ENCODE measurements at places on chromosomes 5 and 9. TPM values are rescaled to one million over a fixed set of nuclear protein-coding genes. Genes with fewer than 3 reads are reported as not detected.

GRCh38 chr9:114092336-114092735, 6.8 kb downstream of the KIF12 start:
- peak; percentile 21 for DNase-seq

FBN2 gene
- 33.0 TPM for total RNA-seq

- no peak for DNase-seq
Measured at GRCh38 chr5:96716007-96716406, 53.8 kb downstream of the CAST start.

- DNase-seq: peak; percentile 27
Measured at GRCh38 chr5:172855597-172856292, 21.7 kb downstream of the ERGIC1 start.

- no peak for DNase-seq
Measured at GRCh38 chr9:81755721-81756120, 66.4 kb upstream of the TLE1 start.

MAST4 gene
- total RNA-seq: 12.7 TPM

DNA sequence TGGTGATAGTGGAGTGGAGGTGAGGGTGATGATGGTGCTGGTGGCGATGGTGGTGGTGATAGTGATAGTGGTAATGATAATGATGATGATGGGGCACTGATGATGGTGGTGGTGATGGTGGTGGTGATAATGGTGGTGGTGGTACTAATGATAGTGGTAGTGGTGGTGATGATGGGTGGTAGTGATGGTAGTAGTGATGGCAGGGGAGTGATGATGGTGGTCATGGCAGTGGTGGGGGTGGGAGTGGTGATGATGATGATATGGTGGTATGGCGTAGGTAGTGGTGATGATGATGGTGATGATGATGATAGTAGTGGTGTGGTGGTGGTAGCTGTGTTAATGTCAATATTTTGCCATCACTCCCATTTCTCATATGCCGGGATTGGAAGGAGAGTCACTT, 44.5 kb upstream of the ORM1 start:
- DNase-seq: peak; percentile 46

GRCh38 chr9:125888211-125888610, 141.0 kb downstream of the PBX3 start:
- DNase-seq: no peak

DNA sequence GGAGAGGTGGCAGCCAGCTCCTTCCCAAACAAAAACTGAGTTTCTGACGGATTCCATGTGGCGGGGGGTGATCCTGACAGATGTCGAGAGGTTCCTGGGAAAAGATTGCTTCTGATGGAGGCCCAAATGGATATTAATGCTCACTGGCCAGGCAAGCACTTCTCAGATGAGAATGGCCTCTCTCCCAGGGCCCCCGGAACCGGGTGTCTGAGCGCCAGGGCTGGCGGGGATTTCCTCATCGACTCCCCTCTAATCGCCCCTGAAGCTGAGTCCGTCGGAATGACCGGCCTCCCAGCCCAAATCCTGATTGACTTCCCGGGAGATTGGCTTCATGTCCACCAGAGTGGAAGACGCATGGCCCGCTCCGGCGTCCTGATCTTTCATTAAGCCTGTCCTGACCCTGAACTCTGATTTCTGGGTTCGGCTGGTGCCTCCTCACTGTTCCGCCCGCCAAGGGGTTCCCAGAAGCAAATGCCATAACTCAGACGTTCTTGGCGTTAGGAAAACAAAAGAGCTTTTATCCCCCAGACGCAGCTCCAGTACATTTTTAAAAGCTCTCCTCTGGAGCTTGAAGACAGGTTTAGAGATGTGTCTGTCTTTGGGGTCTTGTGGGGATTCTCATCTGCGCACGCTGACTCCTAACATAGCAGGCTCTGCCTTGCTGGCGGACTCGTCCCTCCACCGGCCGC, 17.6 kb downstream of the FIBCD1 start:
- peak; percentile 92 for DNase-seq

DNA sequence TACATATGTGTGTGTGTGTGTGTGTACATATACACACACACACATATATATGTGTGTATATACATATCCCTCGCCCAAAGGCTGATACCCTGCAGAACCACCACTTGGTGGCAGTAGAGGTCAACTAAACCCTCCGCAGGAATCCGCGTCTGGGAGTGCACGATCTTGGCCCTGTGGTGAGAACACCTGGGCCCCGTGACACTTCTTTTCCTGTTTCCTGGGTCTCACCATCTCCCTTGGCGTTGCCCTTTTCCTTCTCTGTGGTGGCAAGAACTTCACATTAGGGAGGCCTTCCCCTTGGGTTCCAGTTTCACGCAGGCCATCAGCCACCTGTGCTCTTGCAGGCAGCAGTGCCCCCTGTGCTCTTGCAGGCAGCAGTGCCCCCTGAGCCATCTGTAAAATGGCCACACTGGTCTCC, 8.2 kb downstream of the IL9 start:
- DNase-seq: peak; percentile 83

SLC6A18 gene
- total RNA-seq: not detected

- DNase-seq: no peak
Measured at GRCh38 chr9:1771094-1771789, 243.9 kb upstream of the SMARCA2 start.

ANKRD31 gene
- 0.29 TPM for total RNA-seq

HNRNPAB gene
- total RNA-seq: 42.4 TPM

DNA sequence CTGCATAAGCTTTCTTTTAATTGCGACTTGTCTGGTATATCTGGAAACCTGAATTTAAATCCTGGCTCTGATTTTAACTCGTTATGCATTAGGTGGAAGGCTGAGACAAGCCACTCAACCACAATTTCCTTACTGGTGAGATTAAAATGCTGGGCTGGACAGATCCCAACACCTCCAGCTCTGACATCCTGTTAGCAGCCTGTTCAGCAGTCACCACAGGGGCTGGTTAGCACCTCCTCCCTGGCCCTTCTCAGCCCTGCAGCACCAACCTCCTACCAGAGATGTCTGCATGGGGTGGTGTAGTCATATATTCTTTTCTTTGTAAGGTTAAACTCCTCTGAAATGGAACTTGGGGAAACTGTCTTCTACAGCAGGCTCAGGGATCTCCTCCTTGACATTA, 156.5 kb upstream of the NFIL3 start:
- peak; percentile 76 for DNase-seq

GRCh38 chr9:31983895-31984294, 400.5 kb upstream of the ACO1 start:
- no peak for DNase-seq

CMBL gene
- 9.0 TPM for total RNA-seq

GRCh38 chr5:6902597-6902996, 189.4 kb downstream of the TENT4A start:
- no peak for DNase-seq

RIC1 gene
- total RNA-seq: 51.4 TPM

DNA sequence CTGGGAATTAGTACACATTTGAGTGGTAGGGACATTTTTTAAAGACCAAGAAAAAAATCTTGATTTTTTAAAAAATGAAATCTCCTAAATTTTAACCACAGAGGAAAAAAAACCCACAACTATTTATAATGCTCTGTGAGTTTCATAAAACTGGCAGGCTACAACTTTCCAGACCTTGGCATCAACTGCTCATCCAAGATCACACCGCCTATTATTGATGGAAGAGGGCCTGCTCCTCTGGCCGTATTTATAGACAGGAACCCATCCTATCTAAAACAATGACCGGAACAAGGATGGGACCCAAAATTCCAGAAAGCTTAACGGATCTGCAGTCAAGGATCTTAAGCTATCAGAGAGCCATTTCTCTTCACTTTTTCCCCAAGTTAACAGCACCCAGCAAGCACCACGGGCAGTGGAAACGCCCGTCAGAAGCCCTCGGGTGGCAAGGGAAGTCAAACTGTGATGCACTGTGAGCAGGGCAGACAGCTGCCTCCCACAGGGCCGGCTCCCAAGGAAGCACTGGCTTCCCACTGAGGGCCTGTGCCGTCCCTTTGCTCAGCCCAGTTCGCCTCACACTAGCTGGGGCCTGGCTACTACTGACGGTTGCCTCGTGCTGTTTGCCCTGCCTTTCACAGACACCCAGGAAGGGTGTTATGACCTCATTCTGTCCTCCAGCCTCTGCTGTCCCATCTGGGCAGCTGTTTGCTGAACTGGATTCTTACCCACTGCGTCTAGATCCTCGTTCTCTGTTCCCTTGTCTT, 62.8 kb downstream of the CDC14B start:
- no peak for DNase-seq

GRCh38 chr9:123382653-123383511, 26.9 kb downstream of the CRB2 start:
- no peak for DNase-seq

- no peak for DNase-seq
Measured at GRCh38 chr5:119275146-119275545, 80.7 kb upstream of the TNFAIP8 start.

- DNase-seq: peak; percentile 43
Measured at GRCh38 chr9:93500571-93501298, 47.4 kb upstream of the FAM120AOS start.

DNA sequence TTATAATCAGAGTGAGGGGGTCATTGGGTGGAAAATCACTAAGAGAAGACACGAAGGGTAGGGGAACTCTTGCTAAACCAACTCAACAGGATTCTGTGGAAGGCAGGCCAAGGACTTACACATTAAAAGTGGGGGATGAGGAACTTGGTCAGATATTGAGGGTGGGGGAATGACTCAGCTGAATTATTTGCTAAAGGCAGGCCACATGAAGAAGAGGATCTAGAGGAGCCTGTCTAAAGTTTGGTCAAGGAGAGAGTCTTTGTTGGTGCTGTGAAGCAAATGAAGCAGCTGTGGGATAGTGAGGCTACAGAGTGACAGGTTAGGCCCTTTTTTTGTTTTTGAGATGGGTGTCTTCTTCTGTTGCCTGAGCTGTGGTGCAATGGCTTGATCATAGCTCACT, 63.9 kb upstream of the SPRY4 start:
- DNase-seq: no peak

GRCh38 chr9:18074041-18074440, 399.9 kb upstream of the ADAMTSL1 start:
- no peak for DNase-seq

GRCh38 chr5:157204765-157205164, 24.1 kb downstream of the ITK start:
- no peak for DNase-seq

PCAT7 gene
- total RNA-seq: under 0.01 TPM

- peak; percentile 62 for DNase-seq
Measured at GRCh38 chr5:75566710-75567309, 44.4 kb upstream of the ANKDD1B start.

LRRC19 gene
- total RNA-seq: under 0.01 TPM

GRCh38 chr5:38445374-38446028, 110.9 kb downstream of the LIFR start:
- peak; percentile 80 for DNase-seq

GRCh38 chr5:18487928-18488480, 853.7 kb downstream of the TAF11L14 start:
- no peak for DNase-seq

DNA sequence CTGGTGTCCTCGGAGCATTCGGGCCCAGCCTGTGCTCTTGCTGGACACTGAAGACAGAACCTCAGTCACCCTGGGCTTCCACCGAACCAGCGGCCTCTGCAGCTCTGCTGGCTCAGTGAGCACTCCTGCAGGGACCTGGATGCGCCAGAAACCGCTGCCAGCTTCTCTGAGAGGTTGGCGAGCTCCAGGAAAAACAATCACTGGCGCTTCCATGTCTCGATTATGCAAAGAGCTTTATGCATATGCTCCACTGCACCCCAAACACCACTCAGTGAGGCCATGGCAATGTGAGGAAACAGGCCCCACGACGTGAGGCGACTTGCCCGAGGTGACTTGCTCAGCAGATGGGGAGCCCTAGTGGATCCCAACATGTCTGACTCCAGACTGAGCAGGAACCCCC, 11.0 kb downstream of the PRDM12 start:
- no peak for DNase-seq

SPATA31A3 gene
- total RNA-seq: not detected

TAF11L10 gene
- total RNA-seq: not detected

PCDHGB5 gene
- total RNA-seq: 24.2 TPM

DNA sequence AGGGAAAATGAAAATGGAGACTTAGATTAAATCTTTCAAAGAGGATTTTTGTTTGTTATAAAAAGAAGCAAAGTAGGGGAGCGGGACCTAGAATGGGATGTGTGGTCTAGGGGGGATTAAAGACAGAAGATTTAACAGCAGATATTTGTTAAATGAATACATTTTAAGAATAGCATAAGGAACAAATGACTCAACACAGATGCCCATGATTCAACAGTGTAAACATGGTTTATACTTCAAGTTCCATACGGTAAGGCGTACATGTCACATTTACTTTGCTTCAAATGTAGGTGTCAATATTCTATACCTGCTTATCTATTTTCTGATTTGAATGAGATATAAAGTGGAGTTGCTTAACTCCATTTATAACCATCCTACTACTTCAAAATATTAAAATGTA, 1.5 kb downstream of the TICAM2 start:
- DNase-seq: peak; percentile 81

DNA sequence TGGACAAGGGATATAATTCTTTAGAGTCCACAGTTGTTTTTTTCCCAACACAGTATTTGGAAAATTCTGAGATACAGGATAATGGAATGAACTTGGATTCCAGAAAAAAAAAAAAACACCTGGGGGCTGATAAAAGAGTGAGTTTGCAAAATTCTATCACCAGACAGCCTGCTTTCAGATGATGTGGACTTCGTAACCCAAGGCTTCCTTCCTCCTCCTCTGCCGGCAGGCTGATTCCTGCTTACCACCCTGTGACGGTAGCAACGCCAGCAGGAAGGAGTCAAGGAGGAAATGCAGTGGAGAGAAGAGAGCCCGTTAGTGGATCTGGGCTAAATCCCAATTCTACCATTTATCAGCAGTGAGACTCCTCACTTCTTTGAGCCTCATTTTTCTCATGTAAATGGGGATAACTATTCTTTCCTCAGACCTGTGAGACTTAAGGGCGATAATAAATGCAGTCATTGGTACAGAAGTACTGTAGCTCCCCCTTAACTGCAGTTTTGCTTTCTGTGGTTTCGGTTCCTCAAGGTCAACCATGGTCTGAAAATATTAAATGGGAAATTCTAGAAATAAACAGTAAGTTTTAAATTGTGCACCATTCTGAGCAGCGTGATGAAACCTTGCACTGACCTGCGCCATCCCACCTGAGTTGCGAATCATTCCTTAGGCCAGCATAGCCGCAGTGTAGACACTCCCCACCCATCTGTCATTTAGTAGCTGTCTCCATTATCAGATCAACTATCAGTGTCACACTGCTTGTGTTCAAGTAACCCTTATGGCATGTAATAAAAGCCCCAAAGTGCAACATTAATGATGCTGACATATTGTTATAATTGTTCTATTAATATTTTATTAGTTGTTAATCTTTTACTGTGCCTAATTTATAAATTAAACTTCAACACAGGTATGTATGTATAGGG, 71.4 kb downstream of the DCP2 start:
- peak; percentile 18 for DNase-seq

ZDHHC11B gene
- total RNA-seq: not detected

DNA sequence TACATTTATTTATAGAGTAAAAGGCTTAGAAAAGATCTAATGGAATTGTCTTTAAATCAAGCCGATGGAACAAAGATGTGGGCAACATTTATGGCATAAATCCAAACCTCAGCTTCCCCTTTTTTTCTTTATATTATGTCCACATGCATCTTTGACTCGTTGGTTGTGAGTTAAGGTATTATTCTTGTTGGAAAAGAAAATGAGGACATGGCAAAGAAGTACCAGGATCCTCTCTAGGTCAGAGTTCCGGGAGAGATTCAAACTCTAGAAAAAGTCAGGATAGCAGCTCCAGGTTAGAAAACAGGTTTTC, 508 bp upstream of the NME5 start:
- DNase-seq: no peak

- no peak for DNase-seq
Measured at GRCh38 chr5:112142769-112143270, 276.3 kb downstream of the EPB41L4A start.

HAND1 gene
- under 0.01 TPM for total RNA-seq

GRCh38 chr5:108295578-108296368, 86.1 kb downstream of the FBXL17 start:
- DNase-seq: no peak
